ENCODE measurements at places on chromosomes 7 and 10.

DNA sequence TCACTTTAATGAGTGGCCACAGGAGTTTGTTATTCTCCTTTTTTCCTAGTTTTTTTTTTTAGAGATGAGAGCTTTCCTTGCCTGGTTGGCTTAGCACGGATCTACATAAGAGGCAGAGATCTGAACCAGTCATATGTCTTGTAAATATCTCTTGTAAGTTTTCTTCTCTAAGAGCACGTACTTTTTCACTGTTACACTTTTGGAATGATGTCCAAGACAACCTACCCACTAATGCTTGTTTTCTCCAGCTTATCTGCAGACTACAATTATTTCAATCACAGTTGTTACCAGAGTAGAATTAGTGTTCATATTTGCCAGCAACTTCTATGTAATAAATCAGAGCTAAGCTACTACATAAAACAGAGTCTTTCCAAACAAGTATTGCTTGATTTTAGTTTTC, 444.6 kb downstream of the KCNMA1 start:
- no peak for DNase-seq

DNA sequence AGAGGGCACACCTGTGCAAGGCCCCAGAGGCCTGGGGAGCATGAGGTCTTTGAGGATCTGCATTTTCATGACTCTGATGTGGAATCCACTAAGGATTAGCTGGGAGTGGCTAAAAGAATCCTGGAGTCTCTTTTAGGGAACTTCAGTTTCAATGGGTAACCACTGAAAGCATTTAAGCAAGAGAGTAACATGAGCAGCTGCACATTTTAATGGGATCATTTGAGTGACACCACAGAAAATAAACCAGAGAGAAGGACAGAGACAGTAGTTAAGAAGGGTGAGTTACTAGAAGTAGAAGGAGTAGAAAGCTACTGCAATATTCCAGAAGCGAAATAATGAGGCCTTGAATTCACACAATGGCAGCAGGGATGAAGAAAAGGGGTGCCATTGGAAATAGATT, 5.2 kb downstream of the GOT1 start:
- no peak for DNase-seq

GRCh38 chr10:101031796-101032636, 982 bp downstream of the SFXN3 start:
- DNase-seq, result peak; percentile 97

DNA sequence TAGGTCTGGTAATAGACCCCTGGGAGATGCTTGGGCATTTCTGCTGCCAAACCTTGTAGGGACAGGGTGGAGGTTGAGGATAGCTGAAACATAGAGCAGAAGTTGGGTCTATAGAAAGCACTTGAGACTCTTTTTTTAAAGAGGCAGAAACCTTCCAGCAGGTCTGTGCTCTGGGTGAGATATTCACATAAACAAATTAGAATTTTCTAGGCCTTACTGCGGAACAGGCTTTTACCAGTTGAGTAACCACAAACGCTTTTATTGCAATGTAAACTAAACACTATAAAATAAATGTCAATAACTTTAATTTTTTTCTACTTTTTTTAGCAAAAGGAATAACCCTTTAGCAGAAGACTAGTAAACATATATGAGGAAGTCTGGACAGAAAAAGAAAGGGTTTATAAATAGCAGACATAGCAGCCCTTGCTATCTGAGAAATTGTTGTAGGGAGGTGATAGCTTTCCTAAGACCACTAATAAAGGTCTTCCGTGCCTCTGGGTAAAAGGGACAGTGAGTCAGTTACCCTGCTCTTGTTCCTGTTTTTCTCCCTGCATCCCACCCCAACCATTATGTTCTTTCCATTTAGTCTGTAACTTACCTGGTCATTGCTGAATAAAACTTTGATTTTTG, 38.7 kb downstream of the CACNB2 start:
- no peak for DNase-seq

DNA sequence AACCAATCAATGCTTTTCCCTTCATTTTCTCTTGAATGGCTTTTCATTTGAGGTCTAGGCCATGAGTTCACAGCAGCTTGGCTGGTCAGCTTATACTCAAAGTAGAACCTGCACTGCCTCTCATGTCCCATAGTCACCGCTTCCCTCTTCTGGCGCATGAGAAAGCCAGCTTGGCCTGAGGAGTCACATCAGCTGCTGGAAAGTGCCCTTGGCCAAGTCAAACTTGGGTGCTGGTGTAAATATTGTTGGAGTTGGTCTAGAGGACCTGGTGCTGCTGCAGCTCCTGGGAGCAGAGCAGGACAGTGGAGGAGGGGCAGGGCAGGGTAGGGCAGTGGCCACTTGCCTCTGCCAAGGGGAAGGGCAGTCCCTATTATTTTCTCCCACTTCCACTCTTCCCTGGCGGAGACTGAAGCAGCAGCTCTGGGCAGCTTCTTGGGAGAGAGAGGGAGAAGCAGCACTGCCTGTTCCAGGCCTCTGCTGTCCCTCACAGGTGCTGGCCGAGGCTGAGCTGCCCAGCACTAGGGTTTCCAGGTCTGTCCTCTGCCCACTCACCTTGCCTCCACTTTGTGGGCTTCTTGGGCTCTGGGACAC, 12.8 kb downstream of the UBE2D4 start:
- DNase-seq, result no peak

DNA sequence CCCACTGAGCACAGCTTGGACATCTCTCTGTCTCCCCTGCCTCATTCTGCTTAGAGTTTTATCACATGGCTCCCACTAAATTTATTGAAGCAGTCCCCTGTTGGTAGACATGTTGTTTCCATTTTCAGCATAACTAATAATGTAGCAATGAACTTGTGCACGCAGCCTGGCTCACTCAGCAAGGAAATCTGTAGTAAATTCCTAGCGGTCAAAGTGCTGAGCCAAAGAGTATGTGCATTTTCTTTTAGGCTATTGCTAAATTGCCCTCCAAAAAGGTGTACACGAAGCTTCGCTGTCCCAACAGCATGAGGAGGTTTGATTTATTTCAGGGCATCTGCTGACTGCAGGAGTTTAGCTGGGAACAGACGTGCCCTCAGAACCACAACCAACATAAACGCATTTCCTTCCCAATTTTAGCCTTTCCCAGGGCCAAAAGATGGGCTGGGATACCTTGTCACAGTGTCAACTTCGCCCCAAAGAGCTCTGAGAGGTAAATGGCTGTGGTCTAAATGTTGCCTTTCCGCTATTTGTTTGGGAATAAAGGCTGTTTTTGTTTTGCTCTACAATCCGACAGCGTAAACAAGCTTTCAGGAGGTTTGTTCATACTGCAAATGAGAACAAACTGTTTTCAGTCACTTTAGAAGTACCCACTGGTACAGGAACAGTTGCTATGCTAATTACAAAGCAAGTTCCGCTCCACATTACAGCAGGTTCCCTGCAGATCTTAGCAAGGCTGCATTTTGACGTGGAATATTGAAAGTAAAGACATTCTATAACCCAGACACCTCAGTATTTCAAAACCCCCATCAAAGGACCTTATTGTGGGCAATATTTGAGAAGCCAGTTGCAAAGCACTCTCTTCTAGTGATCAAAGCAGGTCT, 16.8 kb downstream of the VSIR start:
- DNase-seq, result no peak

GRCh38 chr7:92639213-92639896, 49.2 kb upstream of the FAM133B start:
- no peak for DNase-seq

DNA sequence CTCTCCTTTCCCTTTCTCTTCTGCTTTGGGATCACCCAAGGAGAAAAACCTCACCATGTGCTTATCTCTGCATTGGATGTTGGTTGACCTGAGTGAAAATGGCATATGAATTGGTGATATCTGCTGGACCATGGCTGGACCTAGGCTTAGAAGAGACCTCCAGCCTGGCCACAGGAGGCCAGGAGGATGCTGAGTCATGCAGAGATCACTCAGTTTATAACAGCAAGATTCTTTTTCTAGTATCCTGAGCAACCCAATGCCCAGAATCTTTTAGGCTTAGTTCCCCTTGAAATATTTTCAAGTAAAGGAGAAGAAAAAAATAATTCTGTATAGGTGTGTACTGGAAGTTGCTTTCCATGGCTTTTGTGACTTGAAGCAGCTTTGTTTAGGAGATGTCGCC, 236.3 kb downstream of the KLF6 start:
- no peak for DNase-seq

GRCh38 chr7:106270122-106270977, 14.4 kb downstream of the NAMPT start:
- no peak for DNase-seq

DNA sequence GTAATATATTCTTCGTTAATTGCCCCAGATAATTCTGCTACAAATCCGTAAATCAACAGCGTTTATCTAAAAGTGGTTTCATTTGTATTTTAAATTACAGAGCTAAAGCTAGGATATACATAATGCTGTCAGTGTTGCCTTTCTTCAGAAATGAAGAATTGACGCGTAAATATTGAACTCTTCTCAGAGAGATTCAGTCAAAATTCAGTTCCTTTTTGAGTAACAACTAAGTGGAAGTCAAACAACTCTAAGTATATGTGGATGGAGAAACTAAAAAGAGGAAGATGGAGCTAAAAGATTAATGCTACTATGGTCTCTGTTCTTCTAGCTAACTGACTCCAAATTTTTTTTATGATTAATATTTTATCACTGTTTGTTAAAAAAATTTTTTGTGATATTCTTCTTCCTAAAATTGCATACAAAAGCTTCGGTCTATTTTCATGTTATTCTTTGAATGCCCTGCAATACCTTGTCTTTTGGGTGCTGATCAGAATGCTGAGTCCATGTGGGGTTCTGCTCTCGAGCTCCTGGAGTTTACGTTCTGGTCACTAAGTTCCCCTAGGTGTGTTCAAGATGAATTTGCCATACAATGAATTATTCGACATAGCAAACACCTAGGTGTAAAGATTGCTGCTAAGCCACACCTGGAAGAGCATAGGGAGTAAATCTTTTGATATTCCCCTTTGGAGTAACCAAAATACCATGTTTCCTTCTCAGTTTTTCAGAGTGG, 20.7 kb downstream of the MDFIC start:
- no peak for DNase-seq

GRCh38 chr7:47627580-47628283, 45.8 kb upstream of the TNS3 start:
- no peak for DNase-seq

GRCh38 chr7:45923290-45923689, 2.2 kb upstream of the IGFBP3 start:
- DNase-seq, result peak; percentile 95

DNA sequence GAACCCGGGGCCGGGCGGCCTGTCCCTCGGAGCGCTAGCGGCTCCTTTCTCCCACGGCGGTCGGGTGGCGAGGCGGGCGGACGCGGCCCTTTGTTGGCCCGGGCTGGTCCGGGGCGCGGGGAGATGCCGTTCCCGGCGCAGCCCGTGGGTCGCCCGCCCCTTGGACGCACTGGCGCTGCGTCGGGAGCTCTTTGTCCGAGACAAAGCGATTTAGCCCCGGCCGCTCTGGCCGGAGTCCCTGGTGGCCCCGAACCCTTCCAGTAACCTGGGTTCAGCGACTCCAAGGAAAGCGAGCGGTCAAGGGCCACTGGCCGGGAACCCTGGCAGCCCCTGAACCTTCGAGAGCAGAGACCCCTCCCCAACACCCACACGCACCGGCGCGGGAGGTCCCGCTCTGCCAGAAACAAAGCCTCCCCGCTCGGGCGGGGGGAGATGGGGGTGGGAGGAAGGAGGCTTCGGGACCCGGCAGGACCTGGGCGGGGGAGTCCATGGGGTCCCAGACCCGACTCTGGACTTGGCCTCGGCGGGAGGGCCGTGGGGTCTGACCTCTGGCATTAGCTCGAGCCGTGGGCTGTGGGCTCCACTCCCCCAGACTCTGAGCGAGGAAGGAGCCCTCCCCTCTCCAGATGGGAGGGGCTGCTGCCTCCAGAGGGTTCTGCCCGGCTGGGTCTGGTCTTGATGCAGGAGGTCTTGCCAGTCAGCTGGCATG, 836 bp downstream of the DPYSL4 start:
- no peak for DNase-seq

GRCh38 chr7:98974906-98975816, 96.8 kb downstream of the TRRAP start:
- DNase-seq, result peak; percentile 50

- no peak for DNase-seq
Observed at GRCh38 chr10:35752469-35753461, 110.7 kb upstream of the FZD8 start.

DNA sequence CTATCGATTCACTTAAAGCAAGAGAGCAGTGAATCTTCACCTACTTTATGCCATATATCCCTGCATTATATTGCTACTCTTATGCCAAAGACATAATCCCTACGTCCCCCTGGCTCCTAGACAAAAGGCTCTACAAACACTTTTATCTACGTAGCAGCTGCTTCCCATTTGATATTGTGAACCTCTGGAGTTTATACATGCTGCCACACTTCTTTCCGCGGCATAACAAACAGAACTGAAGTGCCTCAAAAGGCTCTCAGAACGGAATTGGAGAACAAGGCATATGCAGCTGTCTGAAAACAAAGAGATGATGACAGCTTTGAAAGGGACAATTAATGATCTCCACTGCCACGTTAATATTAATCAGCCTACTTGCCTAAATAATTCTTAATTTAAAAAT, 985.6 kb upstream of the LRRN3 start:
- no peak for DNase-seq
